ENCODE measurements at places on chromosomes 4 and X. TPM values are rescaled to one million over a fixed set of nuclear protein-coding genes. Genes with fewer than 3 reads are reported as not detected.

Gene PABPC1L2A
- not detected for total RNA-seq

GRCh38 chr4:28373601-28374000 lies 1513.0 kb downstream of the STIM2 start:
- no peak for DNase-seq

DNA sequence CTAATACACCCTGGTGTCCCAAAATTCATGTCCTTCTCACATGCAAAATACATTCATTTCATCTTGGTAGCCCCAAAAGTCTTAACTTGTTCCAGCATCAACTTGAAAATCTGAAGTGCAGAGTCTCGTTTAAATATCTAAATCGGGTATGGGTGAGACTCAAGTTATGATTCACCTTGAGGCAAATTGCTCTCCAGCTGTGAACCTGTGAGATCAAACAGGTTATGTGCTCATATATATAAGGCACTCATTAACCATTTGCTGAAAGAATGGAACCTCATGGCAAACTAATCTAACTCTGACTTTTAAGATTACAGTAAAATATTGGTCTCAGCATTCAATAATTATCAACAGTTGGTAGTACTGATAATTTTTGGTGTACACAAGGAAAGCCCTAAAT lies 55.5 kb downstream of the PDLIM5 start:
- no peak for DNase-seq

- DNase-seq: no peak
Measured at GRCh38 chr4:67762086-67762485, 7.9 kb upstream of the GNRHR start.

GRCh38 chr4:150769845-150770244 lies 187.9 kb downstream of the MAB21L2 start:
- no peak for DNase-seq

All from mucosa of descending colon (tissue), 3 donors.